AG20443 (cell line): ENCODE measurements at places on chromosomes 7 and 10.

DNA sequence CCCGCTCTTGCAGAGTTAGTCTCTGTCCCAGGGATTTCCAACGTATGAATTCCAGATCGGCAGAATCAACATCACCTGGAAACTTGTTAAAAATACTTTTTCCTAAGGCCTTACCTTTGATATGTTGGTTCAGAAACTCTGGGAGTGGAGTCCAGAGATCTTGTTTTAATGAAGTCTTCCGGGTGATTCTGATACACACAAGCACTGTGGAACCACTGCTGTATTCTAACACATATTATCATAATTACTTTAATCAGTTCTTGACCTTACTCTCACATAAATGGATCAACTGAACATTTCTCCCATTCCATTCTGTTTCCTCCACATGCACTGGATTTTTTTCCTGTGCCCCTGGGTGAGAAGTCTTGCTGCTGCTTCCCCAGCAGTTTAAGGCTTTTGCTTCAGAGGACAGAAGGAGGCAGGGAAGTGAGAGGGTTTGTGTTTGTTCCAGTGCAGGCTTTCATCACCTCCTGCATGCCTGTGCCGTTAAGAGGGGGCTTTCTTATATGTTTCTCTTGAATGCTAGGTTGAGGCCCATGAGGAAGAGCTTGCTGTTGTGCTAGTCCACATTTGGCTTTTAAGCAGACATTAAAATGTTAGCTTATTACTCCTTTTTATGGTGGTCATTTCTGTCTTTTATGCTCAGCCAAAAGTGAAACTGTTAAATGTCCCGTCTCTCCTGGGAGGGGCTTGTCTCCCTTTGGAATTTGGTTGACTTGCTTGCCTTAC, 32.4 kb downstream of the CCSER2 start:
- DNase-seq = peak; percentile 33

DNA sequence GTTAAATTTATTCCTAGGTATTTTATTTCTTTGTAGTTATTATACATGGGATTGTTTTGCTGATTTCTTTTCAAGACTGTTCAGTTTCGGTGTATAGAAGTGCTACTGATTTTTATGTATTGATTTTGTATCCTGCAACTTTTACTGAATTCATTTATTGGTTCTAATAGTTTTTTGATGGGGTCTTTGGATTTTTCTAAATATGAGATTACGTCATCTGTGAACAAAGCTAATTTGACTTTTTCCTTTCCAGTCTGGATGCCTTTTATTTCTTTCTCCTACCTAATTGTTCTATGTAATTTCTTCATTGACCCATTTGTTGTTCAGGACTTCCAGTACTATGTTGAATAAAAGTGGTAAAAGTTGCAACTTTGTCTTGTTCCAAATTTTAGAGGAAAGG, 5.8 kb upstream of the AOAH start:
- DNase-seq = no peak

DNA sequence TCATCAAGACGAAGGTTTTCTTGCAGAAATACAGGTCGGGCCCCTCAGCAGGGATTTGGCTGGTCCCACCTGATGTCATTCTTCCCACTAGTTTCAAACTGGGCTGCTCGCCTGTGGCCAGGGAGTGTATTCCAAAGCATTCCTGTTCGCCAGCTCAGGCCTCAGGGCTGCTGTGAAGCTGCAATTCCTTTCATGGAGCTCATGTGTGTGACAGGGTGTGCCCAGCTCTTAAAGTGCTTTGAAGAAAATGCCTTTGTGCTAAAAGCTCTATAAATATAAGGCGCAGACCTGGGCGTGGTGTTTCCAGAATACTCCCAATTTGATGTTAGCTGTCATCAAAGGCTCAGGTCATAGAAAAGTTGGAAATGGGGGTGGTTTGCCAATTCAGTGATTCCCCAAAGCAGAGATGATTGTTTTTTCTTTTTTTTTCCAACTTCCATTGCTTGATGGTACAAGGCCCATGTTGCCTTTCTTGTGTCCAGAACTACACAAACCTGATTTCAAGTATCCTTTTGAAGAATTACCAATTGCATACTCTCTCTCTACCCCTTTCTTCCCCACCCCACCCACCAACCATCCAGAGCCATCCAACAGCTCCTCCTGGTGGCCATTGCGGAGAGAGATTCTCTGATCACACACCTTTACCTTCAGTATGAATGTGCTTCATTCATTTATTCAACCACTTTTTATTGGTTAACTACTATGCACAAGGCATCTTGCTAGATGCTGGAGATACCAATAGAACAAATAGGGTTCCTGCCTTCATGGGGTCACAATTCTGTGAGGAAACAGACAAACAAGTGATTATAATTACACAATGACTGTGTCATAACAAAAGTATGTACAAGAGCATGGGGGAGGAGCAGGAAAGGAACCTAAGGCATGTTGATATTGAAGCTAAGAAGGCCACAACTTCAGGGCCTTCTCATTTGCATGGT, 297.3 kb upstream of the LYZL1 start:
- DNase-seq = peak; percentile 86

- DNase-seq = no peak
Observed at GRCh38 chr10:120011359-120012130, 119.0 kb downstream of the SEC23IP start.

DNA sequence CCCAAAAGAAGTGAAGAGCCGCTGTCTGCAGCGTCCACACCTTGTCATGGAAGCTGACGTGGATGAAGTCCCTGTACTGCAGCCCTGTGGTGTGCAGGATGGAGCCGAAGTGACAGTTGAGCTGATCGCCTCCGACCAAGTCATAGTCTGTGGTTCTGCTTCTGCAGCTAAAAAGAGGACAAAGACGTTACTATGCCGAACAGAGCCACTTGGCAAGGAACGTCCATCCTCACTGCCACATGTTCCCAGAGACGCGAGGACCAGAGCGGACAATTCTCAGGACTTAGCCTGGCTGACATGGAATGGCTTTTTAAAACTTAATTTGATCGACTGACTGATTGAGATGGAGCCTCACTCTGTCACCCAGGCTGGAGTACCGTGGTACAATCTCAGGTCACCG, 21.8 kb downstream of the DAGLB start:
- DNase-seq = no peak

DNA sequence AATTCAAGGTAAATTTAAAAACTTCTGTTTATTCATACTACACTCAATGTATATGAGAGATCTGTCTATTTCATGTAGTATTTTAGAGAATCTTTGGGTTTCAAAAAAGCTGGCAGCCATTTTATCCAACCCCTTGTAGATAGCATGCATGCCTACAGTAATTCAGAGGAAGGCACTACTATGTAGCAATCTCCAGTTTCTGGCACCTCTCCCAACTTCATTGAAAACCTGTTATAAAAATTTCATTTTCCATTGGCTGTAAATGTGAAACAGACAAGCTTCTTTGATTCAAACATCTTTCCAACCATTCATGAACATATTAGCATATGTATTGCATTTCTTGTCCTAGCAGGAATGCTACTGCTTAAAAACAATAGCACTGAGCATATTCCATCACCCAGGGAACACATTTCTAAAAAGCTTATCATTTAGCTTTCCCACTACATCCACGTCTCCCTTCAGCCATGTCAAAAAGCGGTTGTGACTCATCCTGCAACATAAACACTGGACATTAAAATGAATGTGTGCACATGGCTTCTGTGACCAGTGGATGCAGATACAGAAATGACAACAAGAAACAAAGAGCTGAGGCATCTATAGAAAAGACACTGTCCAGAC, 330.4 kb upstream of the AOAH start:
- DNase-seq = no peak

GRCh38 chr7:16428672-16429071, 7.3 kb upstream of the CRPPA start:
- DNase-seq = no peak

GRCh38 chr10:94427166-94427565, 24.8 kb downstream of the TBC1D12 start:
- DNase-seq = no peak

DNA sequence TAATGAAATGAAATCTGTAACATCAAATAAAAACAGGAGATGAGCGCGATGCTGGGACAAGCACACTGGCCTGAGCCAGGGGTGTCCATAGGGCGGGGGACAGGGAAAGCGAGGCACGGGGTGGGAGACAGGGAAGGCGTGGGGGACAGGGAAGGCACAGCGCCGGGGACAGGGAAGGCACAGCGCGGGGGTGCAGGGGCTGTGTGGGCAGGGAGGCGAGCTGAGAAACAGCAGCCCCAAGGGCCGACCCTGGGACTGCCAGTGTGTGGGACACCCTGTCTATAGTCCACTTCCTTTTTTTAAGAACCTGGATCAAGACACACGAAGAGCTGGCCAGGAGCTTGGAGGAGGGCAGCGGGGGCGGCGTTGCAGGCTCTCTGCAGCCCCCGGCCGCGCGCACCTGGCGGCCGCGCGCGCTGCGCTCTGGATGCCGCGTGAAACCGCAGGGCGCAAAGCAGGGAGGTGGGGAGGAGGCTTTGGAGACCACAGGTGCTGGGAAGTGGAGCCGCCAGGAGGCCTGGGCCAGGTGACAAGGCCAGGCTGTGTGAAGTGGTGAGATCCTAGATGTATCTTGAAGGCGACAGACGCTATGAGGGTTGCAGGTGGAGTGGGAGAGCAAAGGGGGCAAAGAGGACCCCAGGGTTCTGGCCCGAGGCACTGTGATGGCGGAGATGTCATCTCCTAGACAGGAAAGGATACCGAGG, 157.7 kb downstream of the COBL start:
- no peak for DNase-seq

GRCh38 chr10:128156999-128157755, 31.0 kb upstream of the MKI67 start:
- DNase-seq = no peak

GRCh38 chr7:110590415-110590814, 500.5 kb upstream of the LRRN3 start:
- DNase-seq = no peak

DNA sequence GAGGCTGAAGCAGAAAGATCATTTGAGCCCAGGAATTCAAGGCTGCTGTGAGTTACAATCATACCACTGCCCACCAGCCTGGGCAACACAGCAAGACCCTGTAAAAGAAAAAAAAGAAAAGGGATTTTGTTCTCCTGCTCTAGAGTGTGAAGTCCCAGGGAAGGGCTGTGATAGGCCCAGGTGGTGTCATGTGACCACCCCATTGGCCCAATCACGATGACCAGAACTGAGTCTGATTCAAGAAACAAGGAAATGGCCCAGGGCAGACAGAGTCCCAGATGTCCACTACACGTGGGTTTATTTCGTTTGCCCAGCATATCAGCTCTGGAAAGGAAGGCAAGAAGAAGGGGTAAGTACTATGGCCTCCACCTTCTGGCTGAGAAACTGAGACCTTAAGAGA, 81.3 kb upstream of the CUX1 start:
- DNase-seq = no peak

DNA sequence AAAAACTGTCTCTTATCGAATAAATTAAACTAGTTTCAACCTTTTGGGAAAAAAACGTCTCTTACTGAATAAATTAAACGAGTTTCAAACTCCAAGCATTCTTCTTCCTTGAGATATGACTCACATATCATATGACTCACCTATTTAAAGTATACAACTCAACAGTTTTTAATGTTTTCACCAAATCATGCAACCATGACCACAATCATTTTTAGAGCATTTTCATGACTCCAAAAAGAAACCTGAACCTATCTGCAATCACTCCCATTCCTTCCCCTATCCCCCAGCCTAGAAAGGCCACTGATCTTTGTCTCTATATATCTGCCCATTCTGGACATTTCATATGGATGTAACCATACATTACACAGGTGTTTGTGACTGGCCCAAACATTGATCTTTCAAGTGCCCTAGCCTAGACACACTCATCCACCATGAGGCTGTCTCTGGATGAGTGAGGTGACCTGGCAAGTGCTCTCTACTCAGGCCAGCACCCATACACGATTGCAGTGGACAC, 115.3 kb downstream of the PIP4K2A start:
- DNase-seq = peak; percentile 60

GRCh38 chr7:68031180-68031943, 1034.7 kb downstream of the TYW1 start:
- no peak for DNase-seq

- no peak for DNase-seq
Observed at GRCh38 chr7:129341816-129342806, 92.1 kb upstream of the STRIP2 start.

DNA sequence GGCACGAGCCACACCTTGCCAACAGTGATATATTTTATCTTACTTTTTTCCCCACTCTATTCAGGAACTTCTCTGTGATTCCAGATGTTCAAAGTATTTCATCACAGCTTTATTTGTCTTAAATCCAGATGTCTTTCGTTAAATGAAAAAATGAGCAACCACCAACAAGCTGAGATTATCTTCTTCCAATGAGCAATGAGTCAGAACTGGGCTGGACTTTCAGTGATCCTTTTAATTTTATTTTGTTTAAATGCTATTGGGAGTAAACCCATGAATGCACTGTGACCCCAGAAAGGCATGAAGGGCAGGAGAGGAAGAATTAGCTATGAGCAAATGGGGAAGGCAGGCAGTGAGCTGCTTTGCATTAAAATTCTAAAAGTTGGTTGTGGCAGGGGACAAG, 77.6 kb upstream of the IMMP2L start:
- peak; percentile 32 for DNase-seq

GRCh38 chr10:116708877-116709276, 33.5 kb downstream of the HSPA12A start:
- no peak for DNase-seq

DNA sequence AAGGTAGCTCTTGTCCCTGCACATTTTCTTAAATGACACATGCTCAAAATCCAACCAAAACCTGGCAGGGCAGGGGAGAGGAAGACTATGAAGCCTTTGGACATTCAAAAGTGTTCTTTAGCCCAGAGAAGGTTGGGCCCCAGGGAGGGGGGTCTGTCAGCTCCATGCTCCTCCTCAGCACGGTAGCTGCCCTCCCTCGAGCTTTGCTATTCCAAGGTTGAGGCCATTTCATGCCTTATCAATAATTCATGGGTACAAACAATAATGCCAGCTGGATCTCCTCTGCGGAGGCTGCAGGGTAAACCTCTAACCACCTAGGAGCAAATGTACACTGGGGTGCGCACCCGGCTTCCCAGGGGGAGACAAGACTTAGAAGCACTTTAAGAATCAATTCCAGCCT, 61.5 kb downstream of the SLIT1 start:
- no peak for DNase-seq

GRCh38 chr7:252981-253380, 37.0 kb upstream of the FOXL3 start:
- no peak for DNase-seq

- no peak for DNase-seq
Observed at GRCh38 chr10:122713091-122713885, 13.6 kb upstream of the C10orf120 start.

DNA sequence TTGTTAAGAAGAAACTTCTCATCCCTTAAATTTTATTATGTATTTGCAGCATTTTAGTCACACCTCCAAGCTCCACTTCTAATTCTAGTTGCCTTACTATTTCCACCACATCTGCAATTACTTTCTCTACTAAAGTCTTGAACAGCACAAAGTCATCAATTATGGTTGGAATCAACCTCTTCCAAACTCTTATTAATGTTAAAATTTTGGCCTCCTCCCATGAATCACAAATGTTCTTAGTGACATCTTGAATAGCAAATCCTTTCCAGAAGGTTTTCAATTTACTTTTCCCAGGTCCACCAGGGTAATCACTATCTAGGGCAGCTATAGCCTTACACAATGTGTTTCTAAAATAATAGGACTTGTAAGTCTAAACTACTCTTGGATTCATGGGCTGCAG, 126.3 kb upstream of the POM121L12 start:
- no peak for DNase-seq
